ENCODE measurements at places on chromosomes 3 and 15.

DNA sequence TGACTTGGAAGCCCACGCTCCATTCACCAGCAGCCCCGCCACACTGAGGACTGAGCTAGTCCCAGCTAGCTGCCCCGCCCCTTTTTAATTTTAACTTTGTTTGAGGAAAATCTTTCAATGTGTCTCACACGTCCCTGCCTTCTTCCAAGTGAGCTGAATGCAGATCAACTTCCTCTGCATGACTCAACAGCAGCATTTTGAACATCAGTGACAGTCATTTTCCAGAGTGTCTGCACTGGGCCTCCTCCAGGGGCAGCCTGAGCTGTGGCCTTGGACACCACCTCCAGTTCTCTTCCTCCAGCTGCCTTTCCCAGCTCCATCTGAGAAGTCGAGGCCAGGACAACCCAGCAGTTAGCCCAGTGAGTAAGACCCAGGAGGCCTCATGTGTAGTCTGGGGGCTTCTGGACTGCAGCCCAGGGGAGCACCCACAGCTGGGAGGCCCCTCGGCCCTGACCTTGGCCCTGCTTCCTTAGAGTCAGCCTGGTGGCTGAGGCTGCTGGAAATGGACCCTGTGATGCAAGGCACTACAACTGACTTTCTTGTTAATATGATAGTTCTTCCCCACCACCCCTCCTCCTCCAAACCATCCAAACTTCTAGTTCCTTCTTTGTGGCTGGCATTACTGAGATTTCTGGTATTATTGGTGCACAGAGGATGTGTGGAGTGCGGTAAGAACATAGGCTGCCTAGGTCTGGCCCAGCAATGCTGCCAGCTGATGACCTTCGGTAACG lies 21.4 kb upstream of the ESYT3 start:
- no peak for DNase-seq

GRCh38 chr3:178504128-178504527 lies 32.1 kb upstream of the KCNMB2 start:
- DNase-seq = no peak

GRCh38 chr15:78148392-78149067 lies 632 bp upstream of the IDH3A start:
- DNase-seq = peak; percentile 18

GRCh38 chr3:88203642-88204055 lies 53.9 kb downstream of the C3orf38 start:
- peak; percentile 65 for DNase-seq

DNA sequence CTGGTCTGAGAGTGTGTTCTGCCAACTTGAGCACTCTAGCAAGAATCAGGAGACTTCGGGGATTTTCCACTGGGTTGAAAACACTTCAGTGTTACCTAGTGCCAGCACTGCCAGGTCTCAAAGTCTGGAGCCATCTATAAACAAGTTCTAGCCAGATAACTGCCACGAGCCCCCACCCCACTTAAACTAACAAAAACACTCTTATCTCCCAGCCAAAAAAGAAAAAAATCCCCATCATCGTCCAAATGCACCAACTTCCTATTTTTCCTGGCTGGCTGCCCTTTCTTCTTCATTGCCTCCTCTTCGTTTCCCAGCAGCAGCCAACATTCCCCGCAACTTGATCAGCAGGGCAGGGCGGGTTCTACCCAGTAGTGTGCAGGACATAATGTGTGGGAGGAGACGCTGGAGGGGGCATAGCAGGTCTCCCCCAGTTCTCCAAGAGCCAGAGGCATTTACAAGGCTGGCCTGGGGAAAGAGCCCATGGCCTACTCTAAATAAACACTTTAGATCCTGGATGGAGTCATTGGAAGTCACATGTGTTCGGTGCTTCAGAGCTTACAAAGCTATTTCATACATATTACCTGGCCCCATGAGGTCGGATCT lies 29.5 kb downstream of the C2CD4B start:
- DNase-seq = no peak

DNA sequence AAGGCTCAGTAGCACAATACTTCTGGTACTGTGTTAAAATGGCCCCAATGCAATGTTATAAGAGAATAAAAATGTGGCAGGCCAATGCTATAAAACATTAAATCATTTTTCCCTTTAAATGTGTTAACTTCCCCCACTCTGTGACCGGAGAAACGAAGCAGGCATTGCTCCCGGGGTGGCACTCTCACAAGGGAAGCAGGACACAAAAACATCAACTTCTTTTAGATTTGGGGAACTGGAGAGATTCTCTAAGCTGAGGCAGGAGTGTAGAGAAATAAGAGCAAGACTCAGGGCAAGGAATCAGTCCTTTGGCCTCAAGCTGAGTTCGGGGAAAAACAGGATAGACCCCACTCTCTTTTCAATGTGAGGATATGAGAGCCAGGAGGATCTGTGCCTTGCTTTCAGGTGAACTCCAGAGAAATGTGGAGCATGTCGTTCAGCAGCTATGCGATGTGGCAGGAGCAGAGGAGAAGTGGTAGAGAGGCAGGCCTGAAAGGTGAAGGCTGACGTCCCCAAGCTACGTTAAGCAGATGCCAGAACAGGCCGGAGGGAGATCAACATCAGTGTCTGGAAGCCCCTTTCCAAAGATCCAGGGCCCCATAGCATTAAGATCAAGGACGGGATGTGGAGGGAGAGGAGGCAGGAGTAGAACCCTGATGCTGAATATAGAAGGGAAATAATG lies 160.2 kb downstream of the PLD1 start:
- DNase-seq = no peak

GRCh38 chr15:77596821-77597803 lies 35.6 kb downstream of the LINGO1 start:
- no peak for DNase-seq

- no peak for DNase-seq
These were observed 569.1 kb downstream of the PDCD6IP start for GRCh38 chr3:34367521-34367920.

- DNase-seq = no peak
These were observed 74.4 kb downstream of the P2RY1 start for GRCh38 chr3:152909180-152909883.

GRCh38 chr3:58116161-58116955 lies 94.4 kb downstream of the DNASE1L3 start:
- peak; percentile 84 for DNase-seq

GRCh38 chr3:16794257-16794656 lies 90.5 kb upstream of the PLCL2 start:
- DNase-seq = no peak

DNA sequence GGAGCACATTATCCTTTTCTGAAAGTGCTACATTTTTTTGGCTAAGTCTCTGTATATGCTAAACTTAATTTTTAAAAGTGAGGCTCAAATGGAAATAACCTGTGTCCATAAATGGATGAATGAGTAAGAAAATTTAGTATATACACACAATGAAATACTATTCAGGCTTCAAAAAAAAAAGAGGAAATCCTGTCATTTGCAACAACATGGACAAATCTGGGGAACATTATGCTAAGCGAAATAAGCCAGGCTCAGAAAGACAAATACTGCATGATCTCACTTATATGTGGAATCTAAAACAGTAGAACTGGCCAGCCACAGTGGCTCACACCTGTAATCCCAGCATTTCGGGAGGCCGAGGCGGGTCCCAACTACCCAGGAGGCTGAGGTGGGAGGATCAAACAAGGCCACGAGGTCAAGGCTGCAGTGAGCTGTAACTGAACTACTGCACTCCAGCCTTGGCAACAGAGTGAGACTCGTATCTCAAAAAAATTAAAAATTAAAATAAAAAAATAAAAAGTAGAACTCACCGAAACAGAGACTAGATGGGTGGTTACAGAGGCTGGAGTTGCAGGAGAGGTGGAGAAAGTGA lies 25.8 kb downstream of the CCDC12 start:
- no peak for DNase-seq

- DNase-seq = no peak
These were observed 86.7 kb downstream of the PEAK1 start for GRCh38 chr15:77333166-77333565.

- DNase-seq = no peak
These were observed 27.6 kb downstream of the PLXNB1 start for GRCh38 chr3:48402281-48402732.

DNA sequence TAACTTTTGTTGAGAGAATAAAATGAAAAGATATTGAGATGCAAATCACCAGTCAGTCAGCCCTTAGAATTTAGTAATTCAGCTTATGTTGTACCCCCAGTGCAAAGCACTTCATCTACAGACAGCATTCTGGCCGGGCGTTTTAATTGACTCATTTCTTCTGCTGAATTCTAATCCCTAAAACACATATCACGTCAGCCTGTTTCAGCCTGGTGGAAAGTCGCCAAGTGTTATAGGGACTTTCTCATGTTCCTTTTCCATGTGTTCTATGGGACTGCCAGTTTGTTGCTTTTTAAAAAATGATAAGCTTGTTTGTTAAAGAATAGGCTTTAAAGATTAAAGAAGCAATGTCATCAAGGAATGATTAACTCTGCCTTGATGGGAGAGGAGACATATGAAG lies 169.7 kb upstream of the BFSP2 start:
- no peak for DNase-seq

- DNase-seq = no peak
These were observed 38.0 kb downstream of the STAC start for GRCh38 chr3:36418296-36418695.

DNA sequence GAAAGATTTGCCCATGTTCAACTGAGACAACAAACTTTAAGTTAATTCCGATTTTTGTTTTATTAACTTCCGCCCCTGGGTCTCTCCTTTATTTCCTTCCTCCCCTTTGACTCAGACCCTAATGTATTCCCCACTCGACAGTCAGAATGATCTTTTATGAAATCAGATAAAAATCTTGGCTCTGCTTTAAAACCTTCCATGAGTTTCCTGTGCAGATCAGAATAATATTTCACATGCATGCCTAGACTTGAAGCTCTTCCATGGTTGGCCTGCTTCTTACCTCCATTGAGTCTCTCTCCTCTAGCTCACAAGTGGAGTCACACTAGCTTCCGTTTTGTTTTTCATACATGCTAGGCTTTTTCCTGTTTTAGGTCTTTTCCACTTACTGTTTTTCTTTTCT lies 116.8 kb upstream of the SPATA16 start:
- no peak for DNase-seq

GRCh38 chr15:69076756-69077155 lies 62.3 kb downstream of the NOX5 start:
- DNase-seq = no peak

GRCh38 chr3:72820415-72820814 lies 27.8 kb downstream of the SHQ1 start:
- peak; percentile 44 for DNase-seq

DNA sequence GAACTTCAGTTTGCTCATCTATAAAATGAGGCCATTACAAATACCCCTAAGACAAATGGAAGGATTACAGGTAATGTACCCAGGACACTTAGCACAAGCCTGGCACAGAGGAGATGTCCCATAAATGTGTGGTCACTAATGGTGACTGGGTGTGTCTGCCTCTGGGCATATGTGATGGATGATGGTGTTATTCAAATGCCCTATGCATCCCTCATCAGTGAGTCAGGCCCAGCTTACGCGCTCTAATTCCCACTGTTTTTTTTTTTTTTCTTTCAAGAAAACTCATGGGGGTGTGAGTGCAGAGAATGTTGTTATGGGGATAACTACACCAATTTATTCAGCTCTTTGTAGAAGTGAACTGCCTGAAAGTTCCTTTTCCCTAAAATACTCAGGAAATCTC lies 23.6 kb upstream of the KIF23 start:
- no peak for DNase-seq
